ENCODE measurements at places on chromosomes 11 and 22.

DNA sequence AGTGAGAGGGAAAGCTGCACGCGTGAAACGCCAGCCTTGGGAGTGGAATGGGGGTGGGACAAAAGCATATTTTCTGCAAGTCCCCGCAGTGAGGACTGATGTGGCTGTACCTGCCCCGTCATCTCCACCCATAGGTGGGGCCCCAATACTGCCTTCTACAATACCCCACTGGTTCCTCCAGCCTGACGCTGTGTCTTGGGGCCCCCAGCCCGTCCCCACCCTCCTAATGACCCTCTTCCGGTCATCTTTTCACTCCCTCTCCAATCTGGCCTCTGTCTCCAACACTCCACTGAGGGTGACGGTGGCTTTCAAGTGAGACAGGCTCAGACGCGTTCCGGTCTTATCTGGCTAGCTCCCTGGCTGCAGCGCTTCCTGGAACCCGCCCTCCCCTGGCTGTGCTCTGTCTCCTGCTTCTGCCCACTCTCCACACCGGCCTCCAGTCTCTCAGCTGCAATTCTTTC, 104.2 kb downstream of the MICAL3 start:
- no peak for DNase-seq

DNA sequence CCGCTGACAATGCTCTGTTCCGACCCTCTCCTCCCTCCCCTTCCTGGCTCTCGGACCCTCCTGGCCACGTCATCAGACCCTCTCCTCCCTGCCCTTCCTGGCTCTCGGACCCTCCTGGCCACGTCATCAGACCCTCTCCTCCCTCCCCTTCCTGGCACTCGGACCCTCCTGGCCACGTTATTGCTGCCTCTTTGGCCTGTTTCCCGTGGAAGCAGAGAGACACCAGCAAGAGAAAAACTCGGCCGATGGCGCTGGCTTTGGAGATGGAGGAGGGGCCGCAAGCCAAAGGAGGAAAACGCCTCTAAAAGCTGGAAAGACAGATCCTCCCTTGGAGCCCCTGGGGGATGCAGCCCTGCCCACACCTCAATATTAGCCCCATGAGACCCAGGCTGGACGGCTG, 463.3 kb downstream of the BRD1 start:
- no peak for DNase-seq

GRCh38 chr11:90330632-90331031, 107.8 kb upstream of the CHORDC1 start:
- no peak for DNase-seq

DNA sequence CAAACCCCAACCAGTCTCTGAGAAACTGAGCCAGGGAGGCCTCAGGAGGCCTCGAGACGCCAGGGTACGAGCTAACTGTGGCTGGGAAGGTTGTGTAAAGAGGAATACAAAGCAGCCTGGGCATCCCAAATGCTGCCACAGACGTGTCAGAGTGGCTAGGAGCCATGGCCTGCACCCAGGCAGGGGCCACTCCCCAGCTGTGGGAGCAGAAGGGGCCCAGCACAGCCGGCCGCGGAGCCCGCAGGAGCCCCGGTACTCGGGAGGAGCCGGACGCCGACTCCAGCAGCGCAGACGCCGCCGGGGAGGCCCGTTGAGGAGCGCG, 349.8 kb upstream of the B3GAT1 start:
- no peak for DNase-seq

DNA sequence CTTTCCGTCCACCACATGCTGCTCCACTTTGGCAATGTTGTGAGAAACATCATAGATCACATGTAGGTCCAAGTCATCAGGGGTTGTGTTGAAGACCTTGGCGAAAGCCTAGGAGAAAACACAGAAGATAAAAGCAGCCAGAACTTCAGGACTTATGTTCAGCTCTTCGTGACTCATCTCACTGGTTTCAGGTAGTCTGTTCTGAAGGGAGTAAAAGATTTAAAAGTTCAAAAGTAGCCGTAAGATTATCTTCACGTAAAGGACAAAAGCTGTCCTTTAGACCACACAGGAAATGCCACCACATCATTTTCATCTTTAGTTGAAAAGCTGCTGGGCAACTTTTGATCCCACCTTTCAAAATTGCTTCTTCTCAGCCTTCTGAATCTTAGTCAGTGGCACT, 16.9 kb downstream of the RTCB start:
- DNase-seq = no peak

GRCh38 chr11:114605370-114605769, 9.8 kb upstream of the NXPE4 start:
- no peak for DNase-seq

DNA sequence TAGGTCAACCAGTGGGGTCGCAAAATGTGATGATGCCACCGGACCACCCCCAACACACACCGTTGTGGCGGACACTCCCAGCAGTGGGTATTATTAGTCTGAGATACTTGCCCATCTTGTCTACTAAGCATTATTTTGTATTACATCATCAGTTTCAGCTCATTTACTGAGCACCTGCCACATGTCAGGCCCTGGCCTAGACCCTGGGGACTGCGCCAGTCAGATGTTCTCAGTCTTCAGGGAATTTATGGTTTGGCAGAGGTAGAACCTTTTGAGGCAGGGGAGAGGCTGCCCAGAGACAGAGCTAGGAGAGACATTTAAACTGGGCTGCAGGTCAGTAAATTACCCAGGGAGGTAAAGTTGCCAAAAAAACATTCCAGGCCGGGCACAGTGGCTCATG, 43.1 kb upstream of the GCAT start:
- DNase-seq = no peak

- DNase-seq = peak; percentile 90
Measured at GRCh38 chr22:39493759-39494158, 8.3 kb upstream of the MIEF1 start.

DNA sequence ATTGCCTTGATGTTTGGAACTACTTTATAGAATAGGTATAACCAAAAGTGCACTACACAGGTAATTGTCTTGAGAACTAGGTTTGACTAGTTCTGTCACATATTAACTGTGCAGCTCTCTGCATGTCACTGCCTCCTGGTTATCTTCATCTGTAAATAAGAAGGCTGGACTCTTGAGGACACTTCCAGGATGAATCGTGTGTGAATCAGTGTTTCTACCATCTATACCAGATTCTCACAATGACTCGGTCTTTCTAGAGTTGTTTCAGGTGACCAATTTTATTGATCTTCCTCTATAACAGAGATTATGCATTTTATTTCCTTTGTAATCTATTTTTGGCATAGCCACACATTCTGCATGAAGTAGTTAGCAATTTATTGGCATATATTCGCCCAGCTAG, 1181.0 kb upstream of the TENM4 start:
- DNase-seq = no peak

DNA sequence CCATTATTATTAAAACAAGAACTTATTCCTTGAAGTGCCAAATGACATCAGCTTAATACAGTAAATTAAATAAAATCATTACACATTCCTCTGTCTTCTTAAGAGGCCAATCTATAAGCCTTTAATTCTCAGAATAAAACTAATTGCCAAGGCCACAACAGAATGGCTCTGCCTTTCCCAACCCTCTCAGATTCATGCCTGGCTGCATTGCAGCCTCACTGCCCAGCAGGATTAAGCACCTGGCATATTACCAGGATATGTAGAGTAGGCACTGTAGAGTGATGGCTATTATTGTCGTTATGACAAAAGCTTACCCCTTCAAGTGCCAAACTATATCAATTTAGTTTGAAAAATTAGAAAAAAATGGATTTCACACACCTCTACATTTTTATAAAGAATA, 9.4 kb upstream of the CALCA start:
- DNase-seq = no peak

GRCh38 chr22:28146401-28147314, 227.6 kb upstream of the PITPNB start:
- no peak for DNase-seq

GRCh38 chr11:115848080-115848479, 343.9 kb upstream of the CADM1 start:
- DNase-seq = no peak

DNA sequence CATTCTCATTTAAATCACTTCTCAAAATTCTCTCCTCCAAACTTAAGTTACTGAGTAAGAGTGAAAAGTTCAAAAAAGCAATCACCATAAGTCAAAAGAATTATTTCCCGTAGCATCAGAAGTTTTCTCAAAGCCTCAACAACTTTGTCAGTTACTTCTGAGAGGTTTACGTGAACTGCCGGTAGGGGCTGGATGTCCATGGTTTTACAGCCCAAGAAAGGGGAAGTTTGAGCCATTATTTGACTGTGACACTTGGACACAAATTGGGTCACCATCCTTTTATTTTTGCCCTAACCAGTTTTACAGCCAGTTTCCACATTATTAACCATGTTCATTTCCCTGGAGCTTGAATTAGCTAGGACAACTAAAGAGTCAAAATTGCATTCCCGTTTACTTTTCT, 7.5 kb downstream of the POU2AF3 start:
- DNase-seq = no peak

DNA sequence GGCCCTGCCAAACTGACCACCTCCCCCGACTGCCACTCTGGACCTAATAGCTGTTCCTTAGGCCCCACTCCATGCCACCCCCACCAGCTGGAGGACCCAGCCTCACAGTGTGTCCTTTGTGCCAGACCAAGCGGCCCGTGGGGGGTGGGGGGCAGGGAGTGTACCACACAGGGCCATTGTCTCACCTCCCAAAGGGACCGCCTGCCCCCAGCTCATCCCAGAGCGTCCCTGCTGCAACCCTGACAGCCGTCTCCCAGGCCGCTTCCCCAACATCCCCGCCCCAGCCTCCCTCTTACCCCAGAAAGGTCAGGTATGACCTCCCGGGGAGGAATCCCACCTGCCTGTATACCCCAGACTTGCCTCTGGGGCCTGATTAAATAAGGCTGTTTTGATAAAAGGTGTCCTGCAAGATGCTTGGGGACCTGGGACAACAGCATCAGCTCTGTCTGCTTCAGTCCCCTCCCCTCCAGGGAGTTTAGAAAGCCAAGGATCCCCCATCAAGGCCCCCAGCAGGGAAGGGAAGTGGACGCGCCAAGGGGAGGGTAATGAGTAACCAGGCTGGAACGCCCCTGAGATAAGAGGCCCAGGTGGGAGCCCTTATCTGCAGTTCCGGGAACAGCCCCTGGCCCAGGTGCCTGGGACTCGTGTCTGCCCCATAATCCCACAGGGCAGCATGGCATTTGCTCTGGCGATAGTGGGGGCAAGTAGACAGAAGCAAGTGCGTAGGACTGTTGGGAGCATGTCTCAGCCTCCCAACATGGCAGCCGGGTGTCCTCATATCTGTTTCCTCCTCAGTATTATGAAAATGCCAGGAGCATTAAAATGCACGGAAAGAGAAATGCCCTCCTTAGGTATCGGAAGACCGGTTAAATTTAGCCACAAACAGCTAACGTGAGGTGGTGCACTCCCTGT, 9.0 kb downstream of the CDC42EP1 start:
- no peak for DNase-seq

GRCh38 chr11:12180257-12181205, 70.1 kb downstream of the MICAL2 start:
- DNase-seq = no peak

- no peak for DNase-seq
Measured at GRCh38 chr11:124394408-124394807, 4.4 kb downstream of the OR8B3 start.

GRCh38 chr11:70448983-70449567, 50.7 kb downstream of the CTTN start:
- no peak for DNase-seq

GRCh38 chr11:62579252-62579651, 5.6 kb upstream of the EEF1G start:
- no peak for DNase-seq

DNA sequence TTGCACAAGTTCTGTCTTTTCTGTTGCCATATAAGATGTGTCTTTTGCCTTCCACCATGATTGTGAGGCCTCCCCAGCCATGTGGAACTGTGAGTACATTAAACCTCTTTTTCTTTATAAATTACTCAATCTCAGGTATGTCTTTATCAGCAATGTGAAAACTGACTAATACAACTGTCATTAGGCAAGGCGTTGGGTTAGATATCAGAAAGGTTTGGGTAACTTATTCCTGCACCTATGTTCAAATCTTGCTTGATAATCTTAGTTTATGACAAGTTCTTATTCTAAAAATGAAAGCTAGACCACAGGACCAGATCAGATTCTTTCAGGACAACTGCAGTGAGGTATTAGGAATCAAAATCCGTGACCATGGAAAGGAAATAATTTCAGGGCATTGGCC, 160.6 kb upstream of the BDNF start:
- no peak for DNase-seq

DNA sequence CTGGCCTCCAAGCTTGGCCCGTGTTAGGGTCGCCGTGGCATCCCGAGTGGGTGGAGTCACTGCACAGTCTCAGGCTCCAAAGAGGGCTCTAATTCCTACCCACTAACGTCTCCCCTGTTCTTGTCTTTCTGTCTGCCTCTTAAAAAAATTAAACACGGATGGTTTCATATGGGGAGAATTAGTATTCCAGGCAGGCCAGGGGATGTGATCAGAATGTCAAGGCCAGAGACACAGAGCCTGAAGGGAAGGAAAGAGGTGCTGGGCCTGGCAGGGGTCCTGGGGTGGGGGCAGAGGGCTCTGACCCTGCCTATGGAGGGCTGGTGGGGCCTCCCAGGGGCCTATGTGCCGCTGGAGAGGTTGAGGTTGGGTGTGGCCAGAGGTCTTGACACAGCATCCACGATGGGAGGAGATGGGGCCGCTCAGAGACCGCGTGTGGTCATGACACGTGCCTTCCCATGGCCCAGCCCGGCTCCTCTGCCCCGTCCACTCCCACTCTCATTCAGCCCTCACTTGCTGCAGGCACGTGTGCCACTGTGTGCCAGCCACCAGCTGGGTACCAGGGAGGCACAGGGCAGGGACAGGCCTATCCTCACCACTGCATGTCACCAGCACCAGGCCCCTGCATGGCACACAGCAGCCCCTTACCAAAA, 56.5 kb downstream of the FLRT1 start:
- DNase-seq = no peak

GRCh38 chr11:977830-978720, 52.4 kb downstream of the AP2A2 start:
- no peak for DNase-seq

GRCh38 chr11:70834277-70834940, 418.0 kb downstream of the SHANK2 start:
- DNase-seq = no peak

DNA sequence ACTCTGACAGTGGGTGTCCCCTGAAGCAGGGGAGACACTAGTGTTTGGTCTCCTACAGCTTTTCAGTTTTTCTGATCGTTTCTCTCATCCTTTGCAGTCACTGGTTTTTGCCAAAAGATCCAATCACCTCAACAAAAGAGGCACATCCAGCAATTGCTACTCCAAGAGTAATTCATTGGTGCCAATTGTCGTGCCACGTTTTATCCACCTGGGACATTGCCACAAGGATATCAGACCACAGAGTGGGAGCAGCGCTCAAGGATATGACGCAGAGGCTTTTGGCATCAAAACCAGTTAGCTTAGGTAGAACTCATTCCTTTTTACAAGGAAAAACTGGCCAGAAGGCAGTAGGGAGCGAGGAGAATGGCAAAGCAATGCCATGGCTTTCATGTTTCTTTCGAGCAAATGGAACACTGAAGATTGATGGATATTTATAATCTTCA, 40.9 kb upstream of the BLID start:
- DNase-seq = peak; percentile 80
